ENCODE measurements at places on chromosomes 16 and 17.

DNA sequence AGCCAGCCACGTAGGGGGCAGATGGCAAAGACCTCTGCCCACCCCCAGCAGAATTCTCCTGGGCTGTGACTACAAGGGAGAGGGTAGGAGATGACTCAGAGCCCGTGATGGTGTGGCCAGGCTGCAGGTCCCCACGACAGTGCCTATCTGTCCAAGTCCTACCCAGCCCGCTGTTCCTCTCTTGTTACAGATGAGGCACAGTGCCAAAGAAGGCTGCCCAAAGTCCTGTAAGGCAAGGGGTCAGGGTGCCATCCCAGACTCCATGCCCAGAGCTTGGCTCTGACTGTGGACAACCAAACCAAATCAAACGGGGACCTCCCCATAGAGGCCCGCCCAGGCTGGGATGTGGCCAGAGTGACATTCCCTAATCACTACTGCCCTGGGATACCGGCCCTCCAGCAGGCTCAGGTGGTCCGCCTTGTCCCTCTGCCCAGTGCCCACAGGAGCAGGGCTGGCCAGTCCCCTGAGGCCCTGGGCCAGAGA lies 12.6 kb upstream of the BCAR1 start:
- DNase-seq = no peak

- no peak for DNase-seq
These were observed 655 bp upstream of the GPR139 start for GRCh38 chr16:20074099-20074991.

DNA sequence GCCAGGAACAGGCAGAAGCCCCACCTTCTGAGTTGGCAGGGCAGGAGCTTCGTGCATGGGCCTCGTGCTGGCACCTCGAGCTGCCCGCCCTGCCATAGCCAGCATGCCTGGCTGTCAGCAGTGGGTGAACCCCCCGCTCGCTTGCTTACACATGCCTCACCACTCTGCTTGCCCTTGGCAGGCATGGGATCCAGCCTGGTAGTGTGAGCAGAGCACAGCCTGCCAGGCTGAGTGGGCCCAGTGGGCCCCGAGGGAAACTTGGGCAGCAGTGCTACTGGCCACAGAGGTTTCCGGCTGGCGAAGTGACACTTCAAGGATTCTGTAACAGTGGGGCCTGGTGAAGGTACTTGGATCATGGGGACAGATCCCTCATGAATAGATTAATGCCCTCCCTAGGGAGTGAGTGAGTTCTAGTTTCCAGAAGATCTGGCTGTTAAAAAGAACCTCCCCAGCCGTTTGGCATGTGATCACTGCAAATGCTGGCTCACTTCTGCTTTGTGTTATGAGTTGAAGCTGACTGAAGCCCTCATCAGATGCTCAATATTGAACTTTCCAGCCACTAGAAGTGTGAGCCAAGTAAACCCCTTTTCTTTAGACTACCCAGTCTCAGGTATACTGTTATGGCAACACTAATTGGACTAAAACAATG lies 114.7 kb downstream of the BCAS3 start:
- DNase-seq = no peak

- DNase-seq = no peak
These were observed 403 bp downstream of the TEPSIN start for GRCh38 chr17:81238490-81238814.

DNA sequence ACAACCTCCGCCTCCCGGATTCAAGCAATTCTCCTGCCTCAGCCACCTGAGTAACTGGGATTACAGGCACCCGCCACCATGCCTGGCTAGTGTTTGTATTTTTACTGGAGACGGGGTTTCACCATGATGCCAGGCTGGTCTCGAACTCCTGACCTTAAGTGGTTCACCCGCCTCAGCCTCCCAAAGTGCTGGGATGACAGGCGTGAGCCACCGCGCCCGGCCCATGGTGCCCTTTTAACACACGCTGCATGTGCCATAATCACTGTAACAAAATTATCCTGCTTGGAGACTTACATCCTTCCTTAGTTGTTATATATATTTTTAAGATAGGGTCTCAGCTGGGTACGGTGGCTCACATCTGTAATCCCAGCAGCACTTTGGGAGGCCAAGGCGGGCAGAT lies 5.4 kb downstream of the CD7 start:
- no peak for DNase-seq

DNA sequence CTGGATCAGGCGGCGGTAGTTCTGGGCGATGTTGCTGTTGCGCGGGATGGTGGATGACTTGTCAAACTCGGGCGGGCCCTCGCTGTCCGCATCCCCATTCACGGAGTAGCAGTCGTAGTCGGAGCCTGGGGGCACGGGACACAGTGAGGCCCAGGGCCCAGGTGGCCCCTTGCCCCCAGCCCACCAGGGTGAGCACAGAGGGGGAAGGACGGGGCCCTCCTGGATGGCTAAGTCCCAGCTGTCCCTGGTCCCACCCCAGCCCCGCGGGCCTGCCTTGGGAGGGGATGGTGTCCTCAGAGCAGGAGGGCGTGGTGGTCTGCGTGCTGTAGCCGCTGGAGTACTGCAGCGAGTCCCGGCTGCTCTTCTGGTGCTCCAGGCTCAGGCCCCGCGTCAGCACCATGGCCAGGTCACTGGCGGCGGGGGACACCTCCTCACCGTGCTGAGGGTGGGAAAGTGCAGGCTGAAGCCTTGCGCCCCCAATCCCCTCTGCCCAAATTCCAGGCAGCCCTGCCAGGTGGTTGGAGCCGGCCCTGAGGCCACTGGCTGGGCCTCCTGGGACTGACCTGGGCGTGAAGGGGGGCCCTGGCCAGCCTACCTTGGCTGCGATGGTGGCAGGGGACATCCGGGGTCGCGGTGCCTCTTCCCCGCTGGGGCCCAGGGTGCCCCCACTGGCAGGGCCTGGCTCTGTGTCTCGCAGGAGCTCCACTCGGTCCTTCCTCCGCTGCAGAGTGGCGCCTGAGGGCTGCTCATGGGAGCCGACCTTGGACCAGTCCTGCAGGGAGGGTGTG lies 18.2 kb downstream of the IL34 start:
- DNase-seq = no peak
